ENCODE measurements at places on chromosomes 6 and 20.

DNA sequence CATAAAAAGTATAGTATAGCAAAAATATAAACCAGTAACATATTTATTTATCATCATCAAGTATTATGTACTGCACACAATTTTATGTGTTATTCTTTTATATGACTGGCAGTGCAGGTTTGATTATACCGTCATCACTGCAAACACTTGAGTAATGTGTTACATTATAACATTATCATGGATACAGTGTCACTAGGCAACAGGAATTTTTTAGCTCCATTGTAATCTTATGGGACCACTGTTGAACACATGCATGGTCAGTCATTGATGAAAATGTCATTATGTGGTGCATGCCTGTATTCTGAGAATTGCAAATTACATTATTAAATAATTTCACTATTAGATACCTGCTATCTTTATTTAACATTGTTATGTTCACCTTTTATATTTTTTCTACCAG, 29.1 kb upstream of the OR2J2 start:
- DNase-seq = no peak

GRCh38 chr6:19705606-19706005, 131.6 kb upstream of the ID4 start:
- DNase-seq = no peak

GRCh38 chr6:150894935-150895552, 29.5 kb downstream of the MTHFD1L start:
- no peak for DNase-seq

DNA sequence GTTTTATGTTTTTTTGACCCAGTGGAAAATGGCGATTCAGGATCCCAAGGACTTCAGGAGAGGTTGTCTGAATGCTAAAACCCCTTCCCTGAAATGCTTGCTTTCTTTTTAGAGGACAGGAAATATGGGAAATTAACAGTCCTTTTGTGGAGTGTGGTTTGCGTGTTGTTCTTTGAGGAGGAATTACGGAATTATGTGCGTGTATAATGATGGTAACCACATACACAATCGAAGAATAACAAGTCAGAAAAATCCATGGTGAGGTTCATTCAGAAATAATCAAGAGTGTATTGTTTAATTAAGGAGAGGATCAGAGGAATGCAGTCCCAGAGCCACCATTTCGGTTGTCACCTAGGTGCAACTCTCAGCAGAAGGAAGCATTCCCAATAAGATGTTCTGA, 73.2 kb downstream of the PHACTR3 start:
- no peak for DNase-seq

DNA sequence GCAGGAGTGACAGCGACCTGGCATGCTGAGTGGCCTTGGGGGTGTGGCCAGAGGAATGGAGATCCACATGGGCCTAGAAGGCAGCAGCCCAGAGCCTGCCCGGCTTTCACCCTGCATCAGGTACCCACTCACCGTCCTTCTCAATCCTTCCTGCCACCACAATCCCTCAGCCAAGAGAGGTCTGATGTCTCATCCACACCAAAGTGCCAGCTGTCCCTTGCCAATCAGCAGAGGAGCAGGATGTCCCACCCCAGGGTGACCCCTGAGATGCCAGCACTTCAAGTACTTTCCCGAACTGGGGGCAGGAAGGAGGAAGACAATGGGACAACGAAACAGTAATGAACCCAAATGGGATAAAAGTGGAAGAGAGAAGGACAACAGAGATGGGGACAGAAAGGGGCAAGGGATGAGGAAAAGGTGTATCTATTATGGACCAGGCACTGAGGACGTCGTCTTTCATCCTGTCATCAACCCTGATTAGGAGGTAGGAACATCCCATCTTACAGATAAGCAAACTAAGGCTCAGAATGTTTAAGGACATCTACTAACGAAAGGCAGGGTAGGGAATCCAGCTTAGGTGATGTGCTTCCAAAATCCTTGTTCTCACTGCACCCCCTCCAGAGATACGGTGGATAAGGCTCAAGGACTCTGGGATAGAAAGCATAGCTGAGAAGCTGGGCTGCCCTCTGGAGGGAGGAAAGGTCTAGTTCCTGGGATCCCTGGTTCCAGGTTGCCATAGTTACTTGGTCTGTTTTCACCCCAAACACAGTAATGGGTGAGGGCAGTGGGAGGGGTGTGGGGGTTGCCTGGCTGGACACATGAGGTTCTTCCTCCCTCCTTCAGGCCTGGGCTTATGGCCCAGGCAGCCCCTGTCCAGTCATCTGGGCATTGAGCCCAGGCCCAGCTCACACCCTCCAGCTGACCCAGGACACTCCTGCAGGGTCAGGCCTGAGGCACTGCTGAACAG, 4.5 kb upstream of the TNXB start:
- no peak for DNase-seq

GRCh38 chr6:90190131-90190530, 106.5 kb downstream of the BACH2 start:
- DNase-seq = no peak

DNA sequence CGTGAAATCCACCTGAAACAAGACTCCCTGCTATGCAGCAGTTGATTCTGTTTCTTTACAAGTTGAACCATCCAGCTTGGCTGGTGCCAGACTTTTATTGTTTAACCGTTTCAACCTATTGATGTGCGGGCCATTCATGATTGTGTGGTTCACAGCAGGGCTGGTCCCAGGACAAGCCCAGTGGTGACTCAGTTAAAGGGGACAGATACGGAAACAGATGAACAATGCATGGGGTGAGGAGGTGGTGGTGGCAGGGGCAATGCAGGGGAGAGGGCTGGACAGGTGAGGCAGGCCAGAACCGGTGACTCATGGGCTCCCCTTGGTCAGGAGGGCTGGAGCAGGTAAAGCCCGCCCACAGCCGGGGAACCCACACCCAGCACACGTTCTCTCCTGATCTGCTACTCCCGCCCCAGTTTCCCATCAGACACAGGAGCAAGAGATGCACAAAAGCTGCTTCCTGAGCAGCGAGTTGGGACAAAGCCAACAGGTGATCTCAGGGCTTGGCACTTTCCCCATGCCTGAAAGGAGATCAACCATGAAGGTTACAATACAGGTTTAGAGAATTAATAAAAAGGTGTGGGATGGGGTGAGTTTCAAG, 232.2 kb downstream of the LY86 start:
- no peak for DNase-seq

- no peak for DNase-seq
Observed at GRCh38 chr6:40074306-40075055, 140.2 kb upstream of the MOCS1 start.

- DNase-seq = no peak
Observed at GRCh38 chr6:63808576-63808975, 173.0 kb downstream of the PHF3 start.

- no peak for DNase-seq
Observed at GRCh38 chr20:15528391-15529111, 1044.7 kb downstream of the KIF16B start.

- no peak for DNase-seq
Observed at GRCh38 chr20:10466325-10466724, 31.2 kb downstream of the SLX4IP start.

- DNase-seq = no peak
Observed at GRCh38 chr6:77822265-77822664, 169.4 kb downstream of the MEI4 start.

GRCh38 chr6:121816906-121817540, 381.6 kb downstream of the GJA1 start:
- DNase-seq = no peak

GRCh38 chr6:42103753-42104094, 38.7 kb downstream of the C6orf132 start:
- no peak for DNase-seq

GRCh38 chr6:74609871-74610270, 596.0 kb downstream of the COL12A1 start:
- no peak for DNase-seq

DNA sequence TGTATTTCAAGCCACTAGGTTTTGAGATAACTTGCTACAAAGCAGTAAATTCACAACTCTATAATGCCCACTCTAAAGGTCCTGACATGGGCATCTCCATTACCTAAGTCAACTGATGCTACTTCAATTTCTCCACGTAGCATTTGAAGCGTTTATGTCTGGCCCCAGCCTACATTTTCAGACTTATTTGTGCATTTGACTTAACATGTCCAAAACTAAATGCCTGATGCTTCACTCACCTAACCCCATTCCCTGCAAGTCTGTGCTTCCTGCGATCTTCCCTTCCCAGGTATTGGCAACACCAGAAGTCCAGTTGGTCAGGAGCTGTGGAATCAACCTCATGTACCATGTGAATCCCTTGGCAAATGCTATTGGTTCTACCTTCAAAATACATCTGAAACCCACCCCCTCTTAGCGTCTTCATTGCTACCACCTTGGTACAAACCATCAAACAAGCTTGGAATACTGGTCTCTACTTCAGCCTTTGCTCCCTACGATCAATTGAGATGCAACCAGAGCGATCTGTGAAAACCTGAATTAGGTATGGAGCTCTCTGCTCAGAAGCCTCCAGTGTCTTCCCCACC, 12.8 kb upstream of the ZNFX1 start:
- DNase-seq = no peak

GRCh38 chr20:50276119-50277063, 85.8 kb downstream of the CEBPB start:
- no peak for DNase-seq

DNA sequence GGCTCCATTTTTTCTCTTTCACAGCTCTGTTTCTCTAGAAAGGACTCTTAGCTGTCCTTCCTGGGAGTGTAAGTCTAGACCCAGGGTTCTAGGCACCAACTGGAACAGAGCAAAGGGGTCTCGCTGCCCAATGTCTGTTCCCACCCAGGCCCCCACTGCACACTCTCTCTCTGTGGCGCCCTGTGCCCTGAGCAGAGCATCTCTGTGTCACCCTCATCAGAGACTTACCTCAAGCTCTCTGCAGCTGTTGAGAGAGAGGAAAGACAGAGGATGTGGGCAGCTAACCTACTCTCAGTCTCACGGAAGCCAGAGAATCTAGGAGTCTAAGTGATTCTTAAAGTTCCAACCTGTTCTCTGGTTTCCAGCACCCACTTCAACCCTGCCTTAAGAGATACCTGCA, 9.5 kb downstream of the NCR2 start:
- no peak for DNase-seq

DNA sequence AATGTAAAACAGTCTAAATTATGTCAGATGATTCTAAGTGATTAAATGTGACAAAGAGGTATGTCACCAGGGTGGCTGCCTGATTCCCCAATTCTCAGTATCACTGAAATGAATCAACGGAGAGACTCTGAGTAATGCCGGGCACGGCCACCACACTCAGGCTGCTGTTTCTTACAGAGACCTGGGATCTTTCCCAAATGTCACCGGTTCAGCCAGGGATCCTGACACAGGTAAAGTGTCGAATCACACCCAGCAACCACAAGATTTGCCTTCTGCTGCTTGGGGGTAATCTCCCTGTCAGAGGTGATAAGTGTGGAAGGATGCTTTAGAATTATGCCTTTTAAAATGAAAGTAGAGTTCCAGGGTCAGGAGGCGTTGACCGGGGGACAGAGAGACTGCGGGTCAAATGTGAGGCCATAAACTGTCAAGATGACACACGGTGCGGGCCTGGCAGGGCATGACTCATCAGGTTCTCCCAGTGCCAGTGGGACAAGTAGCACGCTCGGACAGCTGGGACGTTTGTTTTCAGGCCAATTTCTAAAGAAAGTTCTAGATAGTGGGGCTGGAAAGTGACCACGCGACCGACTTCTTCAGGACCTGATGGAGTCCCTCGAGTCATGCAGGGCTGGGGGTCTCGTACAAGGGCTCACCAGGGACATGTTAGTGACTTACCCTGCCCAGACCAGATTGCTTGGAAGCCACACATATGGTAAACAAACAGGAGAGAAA, 48.9 kb downstream of the PRDM1 start:
- no peak for DNase-seq

DNA sequence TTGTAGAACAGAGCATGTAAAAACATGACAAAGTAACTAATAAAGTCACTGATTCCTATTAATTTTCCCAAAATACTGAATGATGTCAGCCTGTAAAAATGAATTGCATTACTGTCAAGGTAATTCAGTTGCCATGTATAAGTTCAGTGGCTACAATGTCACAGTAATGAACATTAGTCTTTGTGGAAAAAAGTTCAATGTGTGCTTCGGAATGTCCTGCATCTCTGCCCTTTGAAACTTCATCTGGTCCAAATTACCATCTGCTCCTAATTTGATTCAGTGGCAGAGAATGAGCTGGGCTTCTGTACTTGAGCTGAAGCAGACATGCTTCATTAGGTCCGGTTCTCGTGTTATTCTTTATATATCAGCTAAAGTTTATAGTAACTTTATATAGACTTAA, 567.4 kb downstream of the COL12A1 start:
- no peak for DNase-seq

Data from stimulated activated CD8-positive, alpha-beta memory T cell treated with anti-CD3 and anti-CD28 coated beads, Interleukin-15, amount 100 ng/mL, for 4 hours (primary cell).